ENCODE measurements at places on chromosomes 4 and X.

DNA sequence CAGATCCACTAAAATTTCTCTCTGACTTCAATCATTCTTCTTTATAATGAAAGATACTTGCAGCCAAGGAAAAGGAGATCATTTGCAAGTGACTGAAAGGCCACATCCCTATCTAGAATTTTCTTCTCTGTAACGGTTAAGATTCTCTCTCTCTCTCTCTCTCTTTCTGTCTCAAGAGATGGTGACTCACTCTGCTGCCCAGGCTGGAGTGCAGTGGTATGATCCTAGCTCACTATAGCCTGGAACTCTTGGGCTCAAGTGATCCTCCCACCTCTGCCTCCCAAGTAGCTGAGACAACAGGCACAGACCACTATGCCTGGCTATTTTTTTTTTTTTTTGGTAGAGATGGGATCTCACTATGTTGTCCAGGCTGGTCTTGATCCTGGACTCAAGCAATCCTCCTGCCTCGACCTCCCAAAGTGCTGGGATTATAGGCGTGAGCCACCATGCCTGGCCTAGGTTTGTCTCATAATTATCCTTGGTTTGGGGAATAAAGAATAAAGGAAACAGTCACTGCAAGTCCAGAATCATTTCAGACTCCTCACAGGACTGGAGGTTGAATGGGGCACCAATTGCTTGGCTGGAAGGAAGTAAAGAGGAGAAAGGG is 33.3 kb upstream of the GALNT7 start:
- no peak for DNase-seq

DNA sequence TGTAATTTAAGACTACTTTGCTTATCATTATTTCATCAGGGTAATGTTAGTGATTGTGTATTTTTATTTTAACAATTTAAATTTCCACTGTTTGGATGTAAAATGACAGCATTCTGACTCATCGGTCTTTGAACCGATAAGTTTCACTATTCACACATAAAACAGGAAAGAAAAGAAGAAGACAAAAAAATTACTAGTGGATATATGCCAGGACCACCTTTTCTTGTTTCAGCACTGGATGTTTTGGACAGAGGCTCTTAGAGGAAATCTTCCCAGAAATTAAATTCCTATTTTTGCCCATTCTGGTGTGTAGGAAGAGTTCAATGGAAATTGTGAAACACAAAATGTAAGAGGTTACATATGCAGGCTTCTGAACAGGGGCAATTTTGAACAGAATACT is 57.4 kb downstream of the VEGFC start:
- no peak for DNase-seq

DNA sequence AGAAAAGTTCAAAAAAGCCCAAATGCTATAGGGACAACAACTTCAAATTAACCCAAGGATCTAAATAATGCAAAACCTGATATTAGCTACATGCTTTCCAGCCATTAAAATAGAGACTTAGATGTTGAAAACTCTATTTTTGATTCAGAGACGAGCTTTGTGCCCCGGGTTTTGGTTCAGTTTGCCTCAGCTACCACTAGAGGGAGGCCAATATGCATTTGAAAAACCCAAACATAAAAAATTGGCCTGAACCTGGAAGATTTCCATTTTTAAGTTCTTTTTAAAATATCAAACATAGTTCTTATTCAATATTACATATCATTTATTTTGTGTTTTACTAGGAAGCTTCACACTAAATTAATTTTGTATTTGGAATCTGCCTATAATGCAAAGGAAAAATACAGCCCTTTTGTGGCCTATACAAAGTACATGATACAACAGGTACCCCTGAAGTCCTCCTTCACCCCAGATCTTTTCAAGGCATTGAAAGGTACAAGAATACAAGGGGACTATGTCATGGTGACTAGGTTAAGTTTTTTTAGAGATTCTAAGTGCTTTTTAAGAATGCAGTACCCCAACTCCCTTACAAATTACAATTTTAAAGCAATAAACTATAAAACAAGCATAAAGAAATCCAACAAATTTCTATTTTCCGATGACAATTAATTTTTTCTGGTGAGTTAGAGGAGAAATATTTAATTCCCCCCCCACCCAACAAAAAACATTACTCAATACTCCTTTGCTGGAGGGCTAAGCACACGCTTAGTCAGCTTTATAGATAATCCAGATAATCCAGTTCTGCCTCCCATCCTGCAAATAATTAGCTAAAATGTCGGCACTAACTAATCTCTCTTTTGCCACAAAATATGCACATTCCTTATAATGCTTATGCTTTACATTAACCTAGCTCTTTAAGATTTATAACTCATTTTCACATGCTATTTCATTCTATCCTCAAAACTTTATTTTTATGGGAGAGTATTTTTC is 97.7 kb upstream of the PTPN13 start:
- no peak for DNase-seq

GRCh38 chrX:37686369-37686995 is 891 bp downstream of the XK start:
- DNase-seq: no peak

- no peak for DNase-seq
These were observed 133.0 kb downstream of the ZC4H2 start for GRCh38 chrX:64843224-64843623.
